Right ventricle myocardium inferior (tissue), 1 donor: ENCODE measurements at places on chromosomes 3 and 15. TPM values are rescaled to one million over a fixed set of nuclear protein-coding genes. Genes with fewer than 3 reads are reported as not detected.
A peak's percentile ranks its signal among the peaks of the same experiment; 100 is the strongest.

DNA sequence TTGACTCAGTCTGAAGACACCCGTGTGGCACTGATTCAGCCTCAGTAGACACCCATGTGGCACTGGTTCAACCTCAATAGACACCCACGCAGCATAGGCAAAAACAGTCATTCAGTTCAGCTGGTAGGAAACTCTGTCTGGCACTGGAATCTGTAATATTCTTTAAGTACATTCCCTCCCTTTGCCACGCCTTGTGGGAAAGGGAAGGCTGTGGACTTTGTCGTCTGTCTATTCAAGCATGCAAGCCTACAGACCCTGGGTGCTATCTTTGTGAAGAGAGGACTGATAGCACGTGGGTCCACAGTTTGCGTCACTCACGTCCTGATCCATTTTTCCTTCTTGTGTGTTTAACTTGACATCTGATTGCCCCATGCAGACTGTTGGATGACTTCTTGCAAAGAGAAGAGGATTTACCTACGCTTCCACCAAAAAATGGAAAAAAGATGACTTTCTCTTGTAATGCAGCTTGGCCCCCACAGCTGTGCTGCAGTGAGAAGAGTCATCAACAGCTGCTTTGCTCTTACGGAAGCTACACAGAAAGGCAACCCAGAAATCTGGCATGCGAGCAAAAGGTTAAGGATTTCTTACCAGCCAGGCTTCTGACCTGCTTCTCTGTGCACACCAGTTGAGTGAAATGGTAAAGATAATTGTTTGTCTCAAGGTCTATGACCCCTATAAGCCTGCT lies 278.1 kb downstream of the ULK4 start:
- DNase-seq = no peak

DNA sequence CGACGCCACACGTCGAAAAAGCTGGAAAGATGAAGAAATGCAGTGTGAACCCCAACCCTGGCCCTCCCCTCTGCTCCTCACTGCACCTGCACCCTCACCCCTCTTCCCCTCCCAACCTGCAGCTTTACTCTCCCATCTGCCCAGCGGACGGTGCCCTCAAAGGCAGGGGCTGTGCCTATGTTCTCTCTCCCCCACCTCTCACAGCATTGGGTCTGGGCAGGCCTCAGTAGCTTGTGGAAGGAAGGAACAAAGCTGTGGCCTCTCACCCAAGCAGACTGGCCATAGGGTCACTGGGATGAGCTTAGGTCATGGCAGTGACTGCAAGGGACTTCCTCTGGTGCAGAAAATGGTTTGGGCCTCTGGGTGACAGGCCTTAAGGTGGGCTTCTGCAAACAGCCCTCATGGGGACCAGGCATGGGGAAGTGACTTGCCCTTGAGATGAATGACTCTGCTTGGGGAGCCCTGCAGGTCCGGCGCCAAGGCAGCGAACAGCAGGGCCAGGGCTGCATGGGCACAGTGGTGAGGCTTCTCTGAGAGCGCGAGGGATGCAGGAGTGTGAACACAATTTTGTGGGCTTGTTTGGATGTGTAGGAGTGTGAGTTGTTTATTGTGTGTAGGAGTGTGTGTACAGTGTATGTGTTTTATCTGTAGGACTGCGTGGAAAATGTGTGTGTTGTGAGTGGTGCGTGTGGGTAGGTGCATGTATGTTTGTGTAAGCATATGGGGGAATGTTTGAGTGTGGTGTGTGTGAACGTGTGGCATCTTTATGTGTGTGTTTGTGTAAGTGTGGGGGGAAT lies 29.2 kb downstream of the SRPRB start:
- DNase-seq = no peak

The AGBL1 gene
- total RNA-seq = not detected

GRCh38 chr15:91055548-91056331 lies 33.3 kb upstream of the VPS33B start:
- DNase-seq = no peak

- no peak for DNase-seq
Observed at GRCh38 chr3:119175872-119176756, 2.7 kb downstream of the UPK1B start.

The UROC1 gene
- total RNA-seq = not detected

The PRR23B gene
- not detected for total RNA-seq

GRCh38 chr3:182782149-182782548 lies 11.2 kb upstream of the ATP11B start:
- no peak for DNase-seq

GRCh38 chr3:187669675-187670504 lies at the start of gene SST:
SST (minus strand) TSS chr3:187670394; CDS start chr3:187670291, 103 bp downstream.
- DNase-seq = no peak

GRCh38 chr3:123157209-123157597 lies 44.5 kb upstream of the SEC22A start:
- no peak for DNase-seq

DNA sequence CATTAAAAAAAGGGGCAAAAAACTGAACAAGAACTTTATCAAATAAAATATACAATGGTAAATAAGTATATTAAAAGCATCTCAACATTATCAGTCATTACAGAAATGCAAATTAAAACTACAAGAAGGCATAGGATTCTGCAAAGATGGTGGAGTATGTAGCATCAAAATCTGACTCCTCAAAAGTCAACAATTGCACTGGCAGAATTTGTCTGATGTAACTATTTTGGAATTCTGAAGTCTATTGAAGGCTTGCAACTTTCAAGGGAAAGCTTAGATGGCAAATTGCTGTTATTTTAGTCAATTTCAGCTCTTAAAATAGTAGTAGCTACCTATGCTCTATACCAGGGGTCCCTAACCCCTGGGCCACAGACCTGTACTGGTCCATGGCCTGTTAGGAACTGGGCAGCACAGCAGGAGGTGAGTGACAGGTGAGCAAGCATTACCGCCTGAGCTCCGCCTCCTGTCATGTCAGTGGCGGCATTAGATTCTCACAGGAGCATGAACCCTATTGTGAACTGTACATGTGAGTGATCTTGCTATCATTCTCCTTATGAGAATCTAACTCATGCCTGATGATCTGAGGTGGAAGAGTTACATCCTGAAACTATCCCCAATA lies 107.6 kb downstream of the TGFBR2 start:
- DNase-seq = no peak

DNA sequence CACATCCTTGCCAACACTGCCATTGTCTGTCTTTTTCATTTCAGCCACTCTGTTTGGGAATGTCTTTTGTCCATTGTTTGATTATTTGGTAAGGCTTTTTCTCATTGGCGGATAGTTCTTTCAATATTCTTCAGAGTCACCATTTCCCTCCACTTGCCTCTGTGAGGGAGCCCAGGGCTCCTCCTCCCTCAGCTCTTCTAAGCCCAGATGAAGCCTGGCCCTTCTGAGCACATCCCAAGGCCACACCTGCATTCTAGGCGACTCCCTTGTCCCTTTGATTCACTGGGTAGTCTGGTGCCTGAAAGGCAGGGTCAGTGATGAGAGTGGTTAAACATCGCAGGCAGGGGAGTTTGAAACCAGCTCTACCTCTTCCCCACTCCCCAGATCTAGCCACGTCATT lies 12.4 kb upstream of the LTF start:
- no peak for DNase-seq

DNA sequence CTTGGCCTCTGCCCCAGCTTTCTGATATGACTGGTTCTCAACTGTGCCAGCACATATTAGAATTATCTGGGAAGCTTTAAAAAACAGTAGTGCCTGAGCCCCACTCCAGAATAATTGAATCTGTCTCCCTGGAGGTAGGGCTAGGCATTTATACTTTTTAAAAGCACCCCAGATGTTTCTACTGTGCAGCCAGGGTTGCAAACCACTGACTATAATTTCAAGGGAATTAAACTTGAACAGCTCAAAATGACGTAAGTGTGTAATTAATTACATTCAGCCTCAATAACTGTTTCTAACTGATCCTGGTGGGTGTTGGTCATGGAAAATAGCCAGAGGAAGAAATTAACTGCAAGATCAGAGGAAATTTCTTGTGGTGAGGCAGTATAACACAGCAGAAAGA lies 4.4 kb upstream of the IRAK2 start:
- DNase-seq = no peak

DNA sequence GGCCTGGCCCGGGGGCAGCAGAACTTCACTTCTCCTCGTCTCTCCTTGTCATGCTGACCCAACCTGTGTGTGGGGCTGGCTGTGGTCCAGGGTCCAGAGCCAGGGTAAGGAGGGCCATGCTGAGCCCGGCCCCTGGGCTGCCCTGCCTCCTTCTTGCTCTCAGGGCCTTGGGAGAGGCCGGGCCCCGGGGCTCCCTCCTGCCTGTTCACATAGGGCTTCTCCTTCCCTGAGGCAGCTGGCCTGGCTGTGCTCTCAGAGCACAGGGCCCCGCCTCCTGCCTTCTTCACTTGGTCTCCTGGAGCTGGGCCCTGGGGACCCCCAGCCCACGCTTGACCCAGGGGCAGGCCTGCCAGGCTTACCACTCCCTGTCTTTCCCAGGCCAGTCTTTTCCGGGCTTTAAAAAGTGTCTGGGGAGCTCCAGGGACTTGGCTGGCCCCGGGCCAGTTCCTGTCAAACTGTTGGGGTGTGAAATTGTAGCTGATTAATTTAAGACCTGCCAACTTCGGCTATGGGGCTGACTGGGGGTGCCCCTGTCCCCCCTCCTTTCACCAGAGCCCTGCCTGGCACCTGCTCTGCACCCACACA lies 11.8 kb downstream of the PLXNA1 start:
- DNase-seq = peak; percentile 88

- no peak for DNase-seq
Observed at GRCh38 chr3:102104033-102104432, 254.7 kb downstream of the NFKBIZ start.

GRCh38 chr3:155242342-155242741 lies 51.1 kb downstream of the STRIT1 start:
- no peak for DNase-seq

GRCh38 chr3:45596290-45596791 lies 1.8 kb downstream of the LIMD1 start:
- no peak for DNase-seq

The THSD4 gene
- total RNA-seq = 73.1 TPM

GRCh38 chr15:81780966-81781365 lies 264.9 kb downstream of the MEX3B start:
- DNase-seq = no peak

DNA sequence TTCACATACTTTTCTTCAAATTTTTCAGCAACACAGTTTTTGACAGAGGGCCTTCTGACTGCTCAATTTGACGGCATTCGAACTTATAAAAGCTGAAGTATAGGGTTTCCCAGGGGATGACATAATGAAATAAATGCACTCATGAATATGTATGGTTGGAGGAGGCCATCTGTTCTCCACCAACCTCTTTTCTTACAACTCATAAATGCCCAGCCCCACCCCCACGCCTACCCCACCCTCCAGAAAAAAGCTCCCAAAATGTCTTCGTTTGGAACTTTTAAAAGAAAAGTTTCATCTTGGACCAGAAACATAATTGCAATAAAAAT lies 211.6 kb upstream of the LRRN1 start:
- no peak for DNase-seq

- no peak for DNase-seq
Observed at GRCh38 chr3:39843440-39843839, 34.0 kb downstream of the MYRIP start.

The SPSB4 gene
- total RNA-seq = 7.1 TPM

DNA sequence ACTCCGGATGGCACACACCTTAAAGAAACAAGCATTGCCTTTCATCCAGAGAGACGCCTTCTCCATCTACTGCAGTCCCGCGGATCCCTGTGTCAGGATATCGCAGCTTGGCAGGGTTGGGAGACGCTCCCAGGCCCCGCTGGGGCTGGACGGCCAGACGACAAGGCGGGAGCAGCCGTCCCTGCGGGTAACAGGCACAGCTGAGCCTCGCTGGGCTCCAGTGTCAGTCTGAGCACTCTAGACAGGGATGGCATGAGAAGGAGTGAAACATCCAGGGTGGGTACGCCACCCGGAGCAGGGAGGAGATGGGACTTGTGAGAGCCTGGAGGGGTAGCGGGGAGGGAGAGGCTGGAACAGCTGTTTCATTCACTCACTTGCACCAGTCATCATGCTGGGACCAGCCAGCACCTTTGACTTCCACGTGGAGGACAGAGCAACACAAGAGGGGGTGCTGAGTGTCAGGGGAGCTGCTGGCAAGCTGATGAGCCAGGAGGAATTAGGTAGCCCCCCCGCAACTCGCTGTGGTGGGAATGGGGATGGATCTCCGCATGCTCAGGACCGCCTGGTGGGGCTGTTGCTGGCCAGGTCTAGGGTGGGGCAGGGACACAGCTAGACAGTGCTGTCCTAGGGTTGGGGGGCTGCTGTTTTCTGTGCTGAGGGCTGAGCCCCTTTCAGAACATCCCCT lies 31.6 kb upstream of the SNRPA1 start:
- no peak for DNase-seq

DNA sequence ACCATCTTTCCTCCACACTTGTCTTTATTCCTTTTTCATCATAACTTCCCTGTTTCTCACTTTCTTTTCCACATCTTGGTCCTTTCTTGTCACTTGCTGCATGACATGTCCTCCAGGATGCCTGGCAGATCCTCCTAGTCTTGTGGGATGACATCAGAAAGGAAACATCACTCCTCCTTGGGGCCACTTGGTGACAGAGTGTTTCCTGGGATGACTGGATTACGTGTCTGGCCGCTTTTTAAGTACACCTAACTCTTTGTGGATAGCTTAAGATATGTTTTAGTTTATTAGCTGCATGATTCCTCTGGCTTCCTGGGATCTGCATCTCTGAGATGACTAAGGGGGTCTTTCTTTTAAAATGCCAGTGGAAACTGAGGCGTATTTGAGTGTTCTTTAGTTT lies 363.5 kb upstream of the FRG2C start:
- no peak for DNase-seq

The FANCD2OS gene
- total RNA-seq = not detected

DNA sequence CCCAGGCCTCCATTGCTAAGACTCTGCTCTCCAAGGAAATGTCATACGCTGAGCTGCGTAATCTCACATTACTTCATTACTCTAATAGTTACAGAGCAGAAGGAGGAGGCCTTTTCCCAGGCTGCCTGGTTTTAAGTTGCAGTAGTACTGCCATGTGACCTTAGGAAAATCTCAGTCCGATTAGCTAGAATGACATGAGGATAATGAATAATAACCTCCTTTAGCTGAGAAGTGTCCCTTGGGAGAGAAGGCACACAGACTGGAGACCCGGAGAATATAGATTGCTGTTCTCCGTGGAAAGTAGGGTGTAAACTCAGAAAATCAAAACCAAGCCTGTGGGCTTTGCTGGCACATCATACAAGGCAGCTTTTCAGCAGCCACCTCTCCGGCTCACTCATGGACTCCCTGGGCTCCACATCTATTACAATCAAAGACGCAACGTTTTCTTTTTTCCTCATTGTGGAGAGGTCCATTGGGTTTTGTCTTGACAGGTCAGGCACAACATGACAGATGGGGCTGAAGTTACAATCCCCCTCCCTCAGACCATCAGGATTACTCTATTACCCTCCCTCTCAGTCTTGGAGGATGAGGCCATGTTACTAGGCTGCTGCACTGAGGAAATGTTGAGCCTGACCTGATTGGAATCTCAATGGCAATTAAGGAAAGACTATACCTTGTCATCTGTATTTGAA lies 134.8 kb upstream of the MB21D2 start:
- no peak for DNase-seq

DNA sequence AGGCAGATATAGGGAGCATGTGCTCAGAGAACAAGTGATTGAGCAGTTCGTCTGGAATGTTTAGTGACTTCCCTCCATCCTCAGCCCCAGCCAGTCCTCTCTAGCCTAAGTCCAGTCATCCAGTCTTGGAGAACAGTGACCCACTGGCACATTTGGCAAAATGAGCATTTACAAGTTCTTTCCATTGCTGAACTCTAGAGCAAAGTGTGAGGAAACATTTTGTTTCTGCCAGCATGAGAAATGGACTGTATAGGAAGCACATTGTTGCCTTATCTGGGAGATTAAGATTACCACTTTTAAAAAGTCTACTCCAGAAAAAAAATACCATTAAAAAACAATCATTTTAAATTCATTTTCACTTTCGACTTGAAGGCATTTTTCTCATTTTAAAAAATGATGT lies 353.6 kb downstream of the SHQ1 start:
- no peak for DNase-seq
